Activated CD4-positive, alpha-beta T cell treated with anti-CD3 and anti-CD28 coated beads, Interleukin-2, Interleukin-6, amounts not matched to agents 100 ng/mL and 50 ng/mL, durations not matched to agents 16 hours and 8 hours (primary cell): ENCODE measurements at places on chromosomes 1 and 21.

- DNase-seq, result no peak
These were observed 369.6 kb upstream of the ADGRL2 start for GRCh38 chr1:81430955-81431623.

GRCh38 chr1:59926381-59927123 lies at the start of gene CYP2J2:
Gene CYP2J2 (minus strand): TSS chr1:59926773. CDS start chr1:59926746, 27 bp downstream.
- peak; percentile 29 for DNase-seq

- no peak for DNase-seq
These were observed 12.8 kb upstream of the CNTN2 start for GRCh38 chr1:205030241-205030640.

DNA sequence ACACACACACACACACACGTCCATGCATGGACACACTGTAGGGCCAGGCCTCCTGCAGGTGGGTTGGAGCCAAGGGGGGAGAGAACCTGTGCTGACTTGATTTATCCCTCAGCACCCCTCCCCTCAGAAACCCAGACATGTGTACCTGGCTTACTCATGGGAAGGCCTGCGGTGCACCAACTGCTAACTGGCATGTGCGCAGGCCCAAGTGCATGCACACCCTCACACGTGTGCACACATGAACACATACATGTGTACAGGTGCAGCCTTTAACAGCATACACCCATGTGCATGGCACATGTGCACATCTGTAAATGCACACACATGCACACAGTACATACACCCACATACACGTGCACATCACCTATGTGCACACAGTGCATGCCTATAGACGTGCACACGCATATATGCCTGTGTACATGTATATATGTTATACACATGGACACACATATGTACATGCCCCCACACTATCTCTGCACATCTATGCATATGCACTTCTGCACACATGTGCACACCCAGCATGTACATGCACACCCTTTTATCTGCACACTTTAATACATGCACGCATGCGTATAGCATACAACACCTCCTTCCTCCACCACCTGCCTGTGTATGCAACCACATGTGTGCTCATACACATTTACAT lies 67.5 kb downstream of the TRIM11 start:
- no peak for DNase-seq

- DNase-seq, result no peak
These were observed 62.5 kb downstream of the LRIG2 start for GRCh38 chr1:113135460-113135859.

- DNase-seq, result no peak
These were observed 2.2 kb downstream of the NFIA start for GRCh38 chr1:61084491-61085031.

DNA sequence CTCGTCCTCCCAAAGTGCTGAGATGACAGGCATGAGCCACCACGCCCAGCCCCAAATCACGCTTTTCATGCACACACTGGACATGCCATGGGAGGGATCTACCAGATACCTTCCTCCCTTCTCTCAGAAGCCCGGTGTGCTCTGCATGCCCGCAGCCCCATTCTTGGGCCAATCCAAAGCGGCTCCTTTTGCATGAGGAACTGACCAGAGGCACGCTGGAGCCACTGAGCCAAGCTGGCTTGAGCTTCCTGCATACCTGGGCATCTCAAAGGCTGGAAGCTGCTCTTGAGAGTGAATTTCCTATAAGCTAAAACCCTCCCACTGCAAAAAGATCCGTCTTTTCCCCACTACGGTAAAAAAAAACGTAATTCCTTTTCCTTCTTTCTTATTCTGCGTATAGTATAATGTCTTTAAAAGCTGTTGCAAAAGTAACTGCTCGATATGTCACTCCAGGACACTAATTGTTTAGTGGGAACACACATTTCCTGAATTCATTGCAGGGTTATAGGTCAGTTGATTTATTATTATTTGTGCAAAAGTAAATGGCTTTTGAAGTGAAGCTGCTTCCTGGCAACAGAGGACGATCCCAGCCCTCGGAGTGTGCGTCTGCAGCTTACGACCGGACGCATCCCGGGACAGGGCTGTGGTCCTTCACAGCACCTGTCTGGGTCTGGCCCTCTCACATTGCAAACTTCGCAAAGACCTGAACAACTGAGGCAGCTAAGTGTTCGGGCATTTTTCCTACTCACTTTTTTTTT lies 61.8 kb upstream of the ETS2 start:
- DNase-seq, result no peak

- no peak for DNase-seq
These were observed 3.0 kb downstream of the APP start for GRCh38 chr21:26167593-26167992.

DNA sequence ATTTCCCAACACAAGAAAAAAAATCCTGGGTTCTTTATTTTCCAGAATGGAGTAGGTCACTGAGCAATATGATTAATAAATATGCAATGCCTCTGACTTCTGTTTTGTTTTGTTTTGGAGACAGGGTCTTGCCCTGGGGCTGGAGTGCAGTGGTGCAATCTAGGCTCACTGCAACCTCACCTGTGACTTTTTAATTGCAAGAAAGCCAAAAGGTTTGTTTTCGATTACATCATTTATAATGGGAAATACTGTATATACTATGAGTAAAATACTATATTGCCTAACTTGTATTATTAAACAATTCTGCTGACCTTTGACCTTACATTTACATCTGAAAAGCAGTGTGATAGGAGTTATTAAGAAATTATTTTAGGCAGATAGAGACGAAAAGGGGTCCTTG lies 11.6 kb upstream of the CD46 start:
- DNase-seq, result no peak

- no peak for DNase-seq
These were observed 90.5 kb downstream of the SELENOF start for GRCh38 chr1:86823386-86823785.

GRCh38 chr1:54171016-54171415 lies 18.2 kb upstream of the CDCP2 start:
- DNase-seq, result no peak

- peak; percentile 54 for DNase-seq
These were observed 1.2 kb downstream of the PABPC4 start for GRCh38 chr1:39575191-39576015.

DNA sequence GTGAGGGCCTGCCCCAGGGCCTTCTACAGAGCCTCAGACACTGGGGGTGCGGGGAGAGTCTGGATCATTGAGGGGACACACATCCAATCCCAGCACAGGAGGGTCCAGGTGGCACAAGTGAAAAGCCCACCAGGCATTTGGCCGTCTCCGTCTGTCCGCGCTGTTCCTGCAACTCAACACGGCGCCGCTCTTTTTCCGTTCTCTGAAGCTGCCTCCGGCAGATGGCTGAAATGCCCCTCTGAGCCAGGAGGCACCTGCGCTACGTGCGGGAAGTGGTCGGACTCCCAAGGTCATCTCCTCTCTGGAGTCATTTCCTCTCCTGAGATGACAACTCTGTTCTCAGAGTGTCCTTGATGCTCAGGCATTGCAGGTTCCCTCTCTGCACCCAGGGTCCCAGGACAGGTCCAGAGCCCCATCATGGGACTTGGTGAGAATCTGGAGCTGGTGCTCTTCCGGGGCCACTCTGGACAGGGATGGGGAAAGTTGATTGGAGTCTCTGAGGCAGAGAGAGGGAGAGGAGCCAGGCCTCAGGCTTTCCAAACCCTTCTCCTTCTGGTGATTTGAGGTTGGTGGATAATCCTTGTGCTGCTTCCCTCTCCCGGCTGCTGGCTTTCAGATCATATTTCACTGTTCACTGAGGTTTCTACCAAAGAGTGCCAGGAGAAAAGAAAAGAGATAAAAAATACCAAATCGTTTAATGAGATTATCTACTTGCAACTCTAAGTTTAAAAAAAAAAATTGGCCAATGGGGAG lies 14.0 kb upstream of the MIXL1 start:
- DNase-seq, result no peak
